ENCODE measurements at places on chromosomes 5 and 9.
A peak's percentile ranks its signal among the peaks of the same experiment; 100 is the strongest.

- DNase-seq = no peak
Observed at GRCh38 chr5:143114481-143114880, 289.0 kb downstream of the NR3C1 start.

- no peak for DNase-seq
Observed at GRCh38 chr5:142605611-142606010, 80.3 kb downstream of the FGF1 start.

DNA sequence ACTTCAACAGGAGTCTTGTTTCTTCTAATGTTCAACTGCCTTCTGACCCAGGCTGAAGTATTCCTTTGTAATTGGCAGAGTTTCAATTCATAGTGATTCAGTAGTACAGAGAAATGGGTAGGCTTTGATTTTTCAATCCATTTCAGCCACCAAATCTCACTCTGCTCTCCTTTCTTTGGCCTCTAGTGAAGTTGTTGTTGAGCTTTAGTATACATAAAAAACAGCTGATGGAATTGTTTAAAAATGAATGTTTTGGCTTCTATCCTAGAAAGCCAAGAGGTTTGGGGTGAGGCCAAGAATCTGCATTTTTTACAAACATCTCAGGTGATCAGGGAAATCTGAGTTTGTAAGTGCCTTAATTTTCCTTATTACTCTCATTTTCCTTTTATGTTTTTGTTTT lies 182.9 kb upstream of the MAP1B start:
- DNase-seq = no peak

DNA sequence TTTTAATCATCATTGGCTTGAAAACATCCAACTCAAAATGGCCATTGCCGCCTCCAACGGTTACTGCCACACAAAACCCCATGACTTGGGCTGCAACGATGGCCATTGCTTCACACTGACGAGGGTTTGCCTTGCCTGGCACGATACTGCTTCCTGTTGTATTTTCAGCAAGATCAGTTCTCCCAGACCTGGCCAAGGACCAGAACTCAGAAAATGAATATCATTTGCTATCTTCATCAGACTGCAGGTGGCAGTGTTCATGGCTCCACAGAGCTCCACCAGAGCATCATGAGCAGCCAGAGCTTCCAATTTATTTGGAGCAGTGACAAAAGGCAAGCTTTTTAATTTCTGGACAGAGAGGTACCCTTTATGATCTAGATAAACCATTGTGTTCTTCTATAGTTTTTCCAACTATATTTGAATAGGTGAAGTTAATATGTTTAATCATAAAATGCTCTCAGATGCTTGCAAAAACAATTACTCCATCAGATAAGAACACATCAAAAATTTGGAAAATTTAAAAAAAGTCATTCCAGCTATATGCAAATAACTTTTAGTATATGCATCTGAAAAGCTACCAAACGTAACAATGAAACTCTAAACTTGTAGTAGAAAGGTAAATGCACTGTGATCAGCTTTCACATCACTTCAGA lies 10.4 kb downstream of the AMACR start:
- peak; percentile 62 for DNase-seq

DNA sequence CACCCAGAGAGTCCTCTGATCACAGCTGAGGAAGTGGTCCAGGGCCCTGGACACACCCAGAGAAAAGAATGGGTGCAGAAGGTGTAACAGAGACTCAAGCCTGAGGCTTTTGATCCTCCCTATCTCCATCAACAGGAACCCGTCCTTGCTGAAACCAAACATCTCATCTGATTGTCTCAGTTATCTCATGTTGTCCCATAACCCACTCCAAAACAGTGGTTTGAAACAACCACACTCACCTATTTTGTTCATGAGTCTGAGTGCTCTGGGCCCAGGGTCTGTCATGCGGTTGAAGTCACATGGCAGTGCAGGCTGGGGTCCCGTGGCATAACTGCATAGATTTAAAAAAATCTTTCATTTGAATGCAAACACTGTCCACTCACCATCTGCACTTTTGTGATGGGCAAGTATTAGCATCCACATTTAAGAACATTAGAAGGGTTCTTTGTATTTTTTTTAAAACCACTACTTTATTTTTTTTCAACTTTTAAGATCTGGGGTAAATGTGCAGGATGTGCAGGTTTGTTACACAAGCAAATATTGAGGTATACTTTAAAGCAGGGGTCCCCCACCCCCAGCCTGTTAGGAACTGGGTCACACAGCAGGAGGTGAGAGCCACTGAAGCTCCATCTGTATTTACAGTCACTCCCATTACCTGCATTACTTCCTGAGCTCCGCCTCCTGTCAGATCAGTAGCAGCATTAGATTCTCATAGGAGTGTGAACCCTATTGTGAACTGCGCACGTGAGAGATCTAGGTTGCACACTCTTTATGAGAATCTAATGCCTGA lies 255.8 kb downstream of the ROR2 start:
- DNase-seq = no peak

- no peak for DNase-seq
Observed at GRCh38 chr9:131226226-131226625, 50.1 kb downstream of the FAM78A start.

DNA sequence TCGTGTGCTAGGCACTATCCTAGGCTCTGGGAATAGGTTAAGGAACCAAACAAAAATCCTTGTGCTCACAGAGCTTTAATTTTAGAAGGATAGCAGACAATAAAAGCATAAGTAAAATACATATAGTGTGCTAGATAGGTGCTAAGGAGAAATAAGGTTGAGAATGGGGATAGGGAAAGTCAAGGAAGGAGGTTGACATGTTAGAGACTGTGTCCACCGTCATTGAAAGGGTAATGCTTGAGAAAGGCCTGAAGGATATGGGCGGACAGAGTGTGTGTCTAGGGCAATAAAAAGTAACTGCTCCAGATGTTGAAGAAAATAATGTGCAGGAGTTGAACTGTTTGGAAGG lies 482 bp upstream of the TDRD7 start:
- no peak for DNase-seq

DNA sequence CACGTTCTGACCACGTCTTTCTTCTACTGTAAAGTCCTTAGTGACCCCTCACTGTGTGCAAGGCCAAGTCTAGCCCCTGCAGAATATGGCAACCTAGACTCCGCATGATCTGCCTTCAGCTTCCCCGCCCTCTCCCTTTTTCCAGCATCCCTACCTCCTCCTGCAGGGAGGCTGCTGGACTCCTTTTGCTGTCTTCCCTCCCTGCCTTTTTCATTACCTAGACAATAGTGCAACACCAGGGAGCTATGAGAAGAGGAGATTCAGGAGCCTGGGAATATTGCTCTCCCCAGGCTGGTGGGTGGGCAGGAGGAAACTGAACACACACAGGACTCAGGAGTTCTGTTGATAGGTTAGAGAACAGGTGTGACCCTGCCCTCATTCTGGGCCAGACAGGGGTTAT lies 33.1 kb upstream of the LARP1 start:
- no peak for DNase-seq

- no peak for DNase-seq
Observed at GRCh38 chr5:172906436-172906835, 52.8 kb upstream of the RPL26L1 start.

DNA sequence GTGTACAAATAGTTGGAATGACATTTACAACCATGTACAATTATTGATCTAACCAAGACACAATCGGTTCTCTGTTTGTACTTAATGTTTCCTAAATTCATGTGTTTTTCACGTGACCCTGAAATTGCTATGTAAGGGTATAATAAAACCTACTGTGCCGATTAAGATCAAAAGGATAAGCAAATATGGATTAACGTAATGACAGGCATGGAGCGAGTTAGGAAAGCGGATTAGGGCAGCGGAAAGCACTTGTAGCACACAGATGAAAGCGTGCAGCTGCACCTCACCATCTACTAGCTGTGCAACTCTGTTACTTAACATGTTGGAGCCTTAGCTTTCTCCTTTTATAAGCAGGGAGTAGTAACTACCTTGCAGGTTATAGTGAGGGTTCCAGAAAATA lies 38.3 kb upstream of the ZFYVE16 start:
- no peak for DNase-seq

- DNase-seq = no peak
Observed at GRCh38 chr9:85248514-85249312, 493.0 kb downstream of the AGTPBP1 start.

DNA sequence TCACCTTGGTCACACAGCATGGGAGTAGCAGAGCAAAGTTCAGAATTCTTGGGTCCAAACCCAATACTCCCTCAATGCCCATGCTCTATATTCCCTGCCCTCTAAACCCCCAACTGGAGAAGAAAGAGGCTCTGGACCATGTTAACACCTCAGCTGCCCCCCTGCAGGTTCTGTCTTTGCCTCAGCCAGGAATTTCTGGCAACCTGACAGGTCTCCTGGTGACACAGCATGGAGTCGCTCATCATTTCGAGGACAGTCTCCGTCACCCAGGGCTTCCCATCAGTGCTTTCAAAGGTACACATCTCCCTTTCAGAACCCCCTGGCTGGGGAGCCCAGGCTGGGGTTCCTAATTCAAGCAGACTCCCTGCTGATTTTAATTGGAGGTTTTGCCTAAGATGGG lies 189.5 kb downstream of the BRINP1 start:
- no peak for DNase-seq

- no peak for DNase-seq
Observed at GRCh38 chr9:8723195-8723594, 923.6 kb upstream of the DMAC1 start.

- DNase-seq = no peak
Observed at GRCh38 chr5:39547553-39548154, 122.9 kb upstream of the DAB2 start.

DNA sequence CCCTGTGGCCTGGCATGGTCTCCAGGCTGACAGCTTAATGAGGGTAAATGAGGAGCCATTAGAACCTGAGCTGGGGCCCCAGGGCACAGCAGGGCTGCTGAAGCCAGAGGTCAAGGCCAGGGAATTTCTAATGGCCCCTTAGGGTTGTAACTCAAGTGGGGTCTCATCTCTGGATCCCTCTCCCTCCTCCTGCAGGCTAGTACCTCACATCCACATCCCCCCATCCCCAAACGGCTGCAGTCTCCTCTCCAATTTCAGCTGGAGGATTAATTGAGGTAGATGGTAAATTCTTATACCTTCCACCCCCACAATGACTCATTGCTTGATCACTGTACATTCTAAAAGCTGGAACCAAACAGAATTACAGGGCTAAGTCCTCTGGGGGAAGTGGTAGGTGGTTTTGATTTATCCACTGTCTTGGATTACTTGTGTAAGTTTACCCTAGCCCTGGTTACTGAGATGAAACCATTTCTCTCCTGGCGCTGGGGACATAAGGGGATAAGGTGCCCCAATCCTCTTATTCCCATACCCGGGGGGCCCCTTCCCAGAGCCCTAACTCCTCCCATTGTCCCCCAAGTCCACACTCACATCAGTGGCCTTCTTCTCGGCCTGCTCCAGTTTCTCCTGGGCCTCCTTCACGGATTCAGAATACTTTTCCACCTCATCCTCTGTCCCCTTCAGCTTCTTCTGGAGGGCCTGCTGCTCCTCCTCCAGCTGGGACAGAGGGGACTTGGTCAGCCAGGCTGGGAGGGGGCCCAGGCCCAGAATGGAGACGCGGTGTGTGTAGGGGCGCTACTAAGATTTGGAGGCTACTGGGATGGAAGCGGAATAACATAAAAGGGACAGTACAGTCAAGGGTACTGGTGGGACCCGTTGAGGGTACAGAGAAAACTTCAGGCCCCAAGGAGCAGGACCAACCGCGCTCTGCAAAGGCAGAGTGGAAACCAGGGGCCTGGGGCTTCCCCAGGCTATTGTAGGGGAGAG lies 875 bp downstream of the TPM2 start:
- DNase-seq = no peak

DNA sequence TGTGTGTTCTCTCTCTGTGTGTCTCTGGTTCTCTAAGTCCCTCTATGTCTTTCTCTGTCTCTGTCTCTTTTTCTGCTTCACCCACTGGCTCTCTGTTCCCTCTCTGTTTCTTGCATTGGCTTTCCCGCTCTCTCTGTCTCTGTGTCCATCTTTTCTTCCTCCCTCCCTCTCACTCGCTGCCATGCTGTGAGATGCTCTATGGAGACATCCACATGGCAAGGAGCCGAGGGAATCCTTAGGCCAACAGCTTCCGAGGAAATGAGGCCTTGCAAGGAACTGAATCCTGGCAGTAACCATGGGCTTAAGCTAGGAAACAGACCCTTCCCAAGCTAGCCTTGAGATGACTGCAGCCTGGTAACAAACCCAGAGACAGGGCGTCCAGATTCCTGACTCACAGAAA lies 117.3 kb downstream of the BRINP1 start:
- no peak for DNase-seq

- DNase-seq = peak; percentile 17
Observed at GRCh38 chr5:39376293-39376714, 12.0 kb upstream of the C9 start.

GRCh38 chr9:89138463-89139390 lies 39.9 kb downstream of the SHC3 start:
- no peak for DNase-seq

Data from hypothalamus (tissue), 51 donors.